Right lobe of liver (tissue), 6 donors: ENCODE measurements at places on chromosomes 5 and 9. TPM values are rescaled to one million over a fixed set of nuclear protein-coding genes. Genes with fewer than 3 reads are reported as not detected.

- H3K4me3 ChIP-seq, result no peak overlapping the region
- peaks cover 8% of the 10 kb centered on the region for H3K36me3 ChIP-seq
- DNase-seq, result no peak
- no peaks in the 10 kb centered on the region for H3K4me1 ChIP-seq
- no peak overlapping the region for H3K27ac ChIP-seq
Observed at GRCh38 chr9:70285246-70285645, 26.5 kb downstream of the SMC5 start.

GRCh38 chr9:129702589-129703520, 37.4 kb downstream of the PRRX2 start:
- no peaks in the 10 kb centered on the region for H3K4me1 ChIP-seq
- no peaks in the 10 kb centered on the region for H3K36me3 ChIP-seq
- no peaks in the 10 kb centered on the region for H3K27me3 ChIP-seq
- no peak overlapping the region for H3K4me3 ChIP-seq
- H3K27ac ChIP-seq, result no peak overlapping the region

GRCh38 chr9:95494416-95495371, 22.1 kb downstream of the PTCH1 start:
- no peaks in the 10 kb centered on the region for H3K27me3 ChIP-seq
- no peaks in the 10 kb centered on the region for H3K36me3 ChIP-seq
- DNase-seq, result no peak
- H3K4me3 ChIP-seq, result no peak overlapping the region

DNA sequence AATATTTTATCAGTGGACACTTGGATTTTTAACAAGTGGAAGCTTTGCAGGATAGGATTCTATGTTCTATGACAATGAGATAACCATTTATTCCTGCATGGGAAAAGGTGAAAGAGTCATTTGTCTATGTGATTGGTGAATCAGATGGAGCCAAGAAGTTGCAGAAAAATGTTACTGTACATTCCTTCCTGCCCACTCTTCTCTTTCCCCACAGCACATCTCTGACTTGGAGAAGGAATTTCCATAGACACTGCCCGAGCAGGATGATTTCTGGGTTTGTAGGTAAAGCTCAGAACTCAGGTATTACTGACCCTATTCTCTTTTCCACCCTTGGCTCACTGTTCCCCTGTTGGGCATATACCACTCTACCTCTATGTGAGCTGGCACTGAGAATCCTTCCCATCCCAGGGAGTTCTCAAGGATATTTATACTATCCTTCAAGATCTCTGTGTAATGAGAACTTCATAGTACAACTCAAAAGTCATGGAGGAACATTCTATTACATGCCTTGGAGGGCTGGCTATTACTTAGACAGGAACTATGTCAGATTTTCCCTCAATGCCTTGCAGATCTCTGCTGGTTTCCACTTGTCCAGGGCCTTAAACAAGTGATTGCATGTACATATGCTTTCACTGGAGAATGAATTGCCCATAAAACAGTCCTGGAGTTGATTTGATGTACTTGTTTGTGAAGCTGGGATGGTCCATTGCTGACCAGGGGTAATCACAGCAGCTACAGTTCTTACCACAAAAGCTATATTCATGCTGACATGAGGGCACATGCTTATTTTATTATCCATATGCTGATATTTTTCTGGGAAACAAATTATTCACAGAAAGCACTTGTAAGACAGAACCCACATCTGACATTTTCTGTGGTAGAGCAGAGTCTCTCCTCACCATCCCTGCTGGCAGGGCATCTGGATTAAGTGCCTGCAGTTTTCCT, 24.1 kb downstream of the SLC1A3 start:
- H3K36me3 ChIP-seq, result no peaks in the 10 kb centered on the region
- H3K27me3 ChIP-seq, result no peaks in the 10 kb centered on the region
- H3K4me1 ChIP-seq, result no peaks in the 10 kb centered on the region

DNA sequence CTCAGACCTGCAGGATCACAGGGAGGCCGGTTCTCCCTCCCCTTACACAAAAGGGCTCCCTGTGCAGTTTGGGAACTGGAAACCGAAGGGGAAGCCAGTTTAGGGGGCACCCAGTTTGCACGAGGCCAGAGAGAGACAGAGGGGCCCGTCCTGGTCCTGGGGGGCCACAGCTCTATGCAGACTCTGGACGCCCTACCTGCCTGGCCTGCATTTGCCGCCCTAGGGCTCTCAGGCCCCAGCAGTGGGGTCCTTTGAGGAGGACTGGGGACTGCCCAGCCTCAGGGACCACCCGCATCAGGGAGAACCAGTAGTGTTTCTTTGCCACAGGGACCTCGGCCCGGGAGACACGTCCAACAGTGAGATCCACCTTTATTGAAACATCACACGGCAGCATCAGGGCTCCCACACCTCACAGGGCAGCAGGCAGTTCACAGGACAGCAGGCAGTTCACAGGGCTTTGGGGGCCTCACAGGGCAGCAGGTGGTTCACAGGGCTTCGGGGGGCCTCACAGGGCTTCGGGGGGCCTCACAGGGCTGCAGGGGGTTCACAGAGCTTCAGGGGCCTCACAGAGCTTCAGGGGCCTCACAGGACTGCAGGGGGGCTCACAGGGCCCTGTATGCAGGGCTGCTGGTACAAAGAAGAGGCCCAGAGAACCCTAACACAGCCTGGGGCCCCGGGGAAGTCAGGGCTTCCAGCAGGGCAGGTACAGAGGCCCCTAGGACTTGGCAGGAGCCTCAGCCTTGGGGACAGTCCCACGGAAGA, 648 bp upstream of the NSMF start:
- peak overlapping the region; percentile 86 for H3K27ac ChIP-seq
- no peaks in the 10 kb centered on the region for H3K27me3 ChIP-seq
- H3K36me3 ChIP-seq, result no peaks in the 10 kb centered on the region
- peak; percentile 31 for DNase-seq
- peak overlapping the region; percentile 73 for H3K4me3 ChIP-seq
- peaks cover 5% of the 10 kb centered on the region for H3K4me1 ChIP-seq

DNA sequence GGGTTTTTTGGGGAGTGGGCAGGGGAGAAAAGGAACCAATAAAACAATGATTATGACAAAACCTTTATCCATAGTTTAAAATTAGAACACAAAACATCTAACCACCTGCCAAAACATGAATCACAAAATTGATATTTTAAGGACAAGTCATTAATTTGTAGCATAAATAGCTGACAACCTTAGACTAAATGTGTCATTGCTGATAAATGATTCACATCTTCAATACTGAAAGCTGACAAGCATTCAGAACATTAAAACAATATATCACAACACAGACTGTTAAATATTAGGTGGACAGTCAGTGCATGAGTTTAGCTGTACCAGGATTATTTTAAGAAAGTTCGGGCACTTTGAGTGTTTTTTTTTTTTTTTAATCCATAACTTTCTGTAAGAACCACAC, 71.5 kb downstream of the NR3C1 start:
- peaks cover 14% of the 10 kb centered on the region for H3K4me1 ChIP-seq
- H3K4me3 ChIP-seq, result no peak overlapping the region
- H3K27me3 ChIP-seq, result no peaks in the 10 kb centered on the region
- no peaks in the 10 kb centered on the region for H3K36me3 ChIP-seq
- no peak for DNase-seq

GRCh38 chr5:1673042-1673677, 126.5 kb downstream of the MRPL36 start:
- H3K36me3 ChIP-seq, result no peaks in the 10 kb centered on the region
- DNase-seq, result no peak
- H3K27me3 ChIP-seq, result no peaks in the 10 kb centered on the region
- no peaks in the 10 kb centered on the region for H3K4me1 ChIP-seq
- no peak overlapping the region for H3K27ac ChIP-seq
- H3K4me3 ChIP-seq, result no peak overlapping the region

- peaks cover 3% of the 10 kb centered on the region for H3K4me1 ChIP-seq
- H3K36me3 ChIP-seq, result no peaks in the 10 kb centered on the region
- peak overlapping the region; percentile 3 for H3K4me3 ChIP-seq
- H3K27ac ChIP-seq, result no peak overlapping the region
- no peaks in the 10 kb centered on the region for H3K27me3 ChIP-seq
Observed at GRCh38 chr9:93501406-93501805, 48.0 kb upstream of the FAM120AOS start.

The ATP6V1G1 gene
- total RNA-seq, result 49.9 TPM

The PCDHA1 gene
- not detected for total RNA-seq

The HAVCR2 gene
- total RNA-seq, result 2.7 TPM

The CSNK1A1 gene
- 84.9 TPM for total RNA-seq
